ENCODE measurements at places on chromosomes 7 and 10.
A peak's percentile ranks its signal among the peaks of the same experiment; 100 is the strongest.

- DNase-seq, result no peak
Measured at GRCh38 chr10:117188371-117188770, 8.9 kb upstream of the KCNK18 start.

DNA sequence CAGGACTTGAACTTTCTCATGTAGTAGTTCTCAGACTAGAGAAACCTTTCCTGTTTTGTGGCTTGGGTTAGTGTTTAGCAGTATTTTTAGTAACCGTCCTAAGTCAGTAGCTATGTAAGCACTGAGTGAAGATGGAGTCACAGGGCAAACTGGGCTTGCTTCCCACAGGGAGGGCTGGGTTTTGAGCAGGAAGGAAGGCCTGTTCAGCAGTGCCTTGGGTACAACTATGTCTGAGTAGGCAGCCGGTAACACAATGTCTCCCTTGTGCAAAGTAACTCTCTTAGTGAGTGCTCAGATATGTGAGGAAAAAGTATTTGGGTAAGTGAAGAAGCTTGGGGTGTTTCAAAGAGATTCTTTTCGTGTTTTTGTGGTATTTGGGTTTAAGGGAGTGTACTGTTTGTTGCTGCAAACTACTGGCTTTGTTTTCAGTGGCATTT, 96.4 kb downstream of the CCSER2 start:
- DNase-seq, result peak; percentile 39

DNA sequence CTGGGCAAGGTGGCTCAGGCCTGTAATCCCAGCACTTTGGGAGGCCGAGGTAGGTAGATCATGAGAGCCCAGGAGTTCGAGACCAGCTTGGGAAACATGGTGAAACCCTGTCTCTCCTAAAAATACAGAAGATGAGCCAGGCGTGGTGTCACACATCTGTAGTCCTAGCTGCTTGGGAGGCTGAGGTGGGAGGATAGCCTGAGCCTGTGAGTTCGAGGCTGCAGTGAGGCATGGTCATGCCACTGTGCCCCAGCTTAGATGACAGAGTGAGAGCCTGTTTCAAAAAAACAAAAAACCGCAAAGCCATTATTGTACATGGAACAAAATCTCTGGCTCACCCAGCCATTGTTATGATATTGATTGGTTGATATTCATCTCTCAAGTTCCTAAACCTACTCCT, 53.7 kb downstream of the KMT2E start:
- no peak for DNase-seq

DNA sequence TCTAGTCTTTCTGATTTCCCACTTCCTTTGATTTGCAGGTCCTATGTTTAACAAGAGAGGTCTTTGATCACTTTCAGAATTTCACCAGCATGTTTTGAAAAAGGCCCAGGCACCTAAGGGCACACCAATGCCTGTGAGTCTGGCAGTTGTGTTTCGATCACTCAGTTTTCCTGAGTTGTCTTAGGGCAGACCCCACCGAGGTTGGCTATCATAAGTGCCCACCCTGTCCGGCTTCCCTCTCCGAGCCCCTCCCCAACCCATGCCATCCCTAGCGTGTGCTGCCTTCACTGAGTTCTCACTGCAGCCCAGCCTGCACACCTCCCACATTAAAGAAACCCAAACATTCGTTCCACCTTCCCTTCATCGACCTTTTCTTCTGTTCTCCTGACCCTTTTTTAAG, 257.9 kb downstream of the GRID1 start:
- no peak for DNase-seq

DNA sequence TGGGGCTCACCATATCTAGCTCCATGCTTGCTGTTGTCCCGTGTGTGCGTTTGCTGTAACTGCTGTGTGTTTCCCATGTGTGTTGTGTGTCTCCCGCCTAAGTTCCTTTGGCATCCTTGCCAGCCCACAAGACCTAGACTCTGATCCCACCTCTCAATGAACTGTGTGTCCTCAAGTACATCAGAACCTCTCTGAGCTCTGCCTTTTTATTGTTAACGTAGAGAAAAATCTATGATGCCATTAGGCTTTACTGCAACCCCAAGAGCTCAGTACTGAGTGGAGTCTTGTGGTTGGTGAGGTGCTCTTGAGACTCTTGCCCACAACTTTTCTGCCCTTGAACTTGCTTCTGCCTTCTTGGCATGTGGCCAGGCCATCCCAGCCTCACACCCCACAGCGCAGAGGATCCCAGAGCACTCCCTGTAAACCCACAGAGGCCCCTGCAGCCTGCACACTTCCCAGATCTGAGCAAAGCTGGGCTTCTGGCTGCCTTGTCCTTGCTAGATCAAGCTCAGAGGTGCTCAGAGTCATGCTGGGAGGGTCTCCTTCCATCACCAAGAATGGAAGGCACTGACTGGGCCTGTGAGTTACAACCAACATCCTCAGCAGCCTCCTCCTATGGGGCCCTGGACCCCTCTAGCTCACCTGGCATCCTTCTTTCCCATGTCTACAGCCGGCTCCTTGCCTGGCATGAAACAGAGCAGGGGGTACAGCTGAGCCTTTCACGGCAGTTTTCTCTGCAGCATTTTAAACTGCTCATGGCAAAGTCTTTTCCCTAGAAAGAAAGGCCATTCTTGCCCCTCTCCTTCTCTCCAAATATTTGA, 643.4 kb downstream of the ACTR3B start:
- DNase-seq, result no peak

GRCh38 chr10:131179361-131179760, 132.2 kb downstream of the TCERG1L start:
- no peak for DNase-seq

- DNase-seq, result no peak
Measured at GRCh38 chr7:4143511-4144171, 538.5 kb upstream of the FOXK1 start.

Data from forelimb muscle (tissue), 1 donor.